Activated T-helper 17 cell treated with anti-CD3 and anti-CD28 coated beads, Interleukin-2, amount 50 U/mL, for 72 hours (primary cell): ENCODE measurements at places on chromosomes 4 and X.

- ATAC-seq: no peak
Observed at GRCh38 chr4:14917298-14917633, 85.0 kb upstream of the CPEB2 start.

GRCh38 chr4:89215736-89216135 is 91.9 kb downstream of the GPRIN3 start:
- ATAC-seq: no peak

DNA sequence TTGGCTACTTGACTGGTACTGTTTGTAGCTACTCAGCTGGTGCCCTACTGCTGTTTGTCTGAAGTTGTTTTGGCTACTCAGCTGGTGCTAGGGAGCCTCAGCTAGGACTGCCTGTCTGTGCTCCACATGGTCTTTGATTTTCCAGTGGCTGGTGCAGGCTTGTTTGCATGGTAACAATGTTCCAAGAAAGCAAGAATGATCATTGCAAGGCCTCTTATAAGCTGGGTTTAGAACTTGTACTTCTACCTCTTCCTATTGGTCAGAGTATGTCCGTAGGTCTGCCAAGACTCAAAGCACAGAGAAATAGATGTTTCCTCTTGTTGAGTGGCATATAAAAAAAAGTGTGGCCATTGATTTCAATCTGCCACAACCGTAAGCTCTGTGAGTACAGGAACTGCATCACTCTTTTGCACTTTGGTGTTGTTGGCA is 17.6 kb downstream of the NFKB1 start:
- ATAC-seq: peak; percentile 53

GRCh38 chr4:143411527-143412419 is 75.1 kb downstream of the GAB1 start:
- no peak for ATAC-seq

DNA sequence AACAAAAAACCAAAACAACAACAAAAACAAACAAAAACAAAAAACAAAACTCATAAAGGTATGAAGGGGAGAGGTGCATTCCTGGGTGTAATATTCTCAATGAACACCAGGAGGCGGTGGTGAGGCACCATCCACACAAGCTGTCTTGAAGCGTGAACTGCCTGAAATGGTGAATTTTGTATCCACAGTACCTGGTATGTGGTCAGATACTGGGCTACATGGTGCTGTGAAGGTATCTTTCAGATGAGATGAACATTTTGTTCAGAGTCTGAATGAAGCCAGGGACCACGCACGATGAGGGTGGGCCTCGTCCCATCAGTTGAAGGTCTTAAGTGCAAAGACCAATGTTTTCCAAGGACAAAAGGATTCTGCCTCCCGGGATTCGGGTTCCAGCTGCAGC is 58.5 kb downstream of the ASMT start:
- peak; percentile 48 for ATAC-seq

- ATAC-seq: no peak
Observed at GRCh38 chr4:169437299-169438047, 166.7 kb upstream of the SH3RF1 start.

- ATAC-seq: no peak
Observed at GRCh38 chr4:13537011-13537831, 7.1 kb downstream of the NKX3-2 start.

GRCh38 chr4:138510053-138510452 is 267.9 kb upstream of the SLC7A11 start:
- ATAC-seq: no peak

DNA sequence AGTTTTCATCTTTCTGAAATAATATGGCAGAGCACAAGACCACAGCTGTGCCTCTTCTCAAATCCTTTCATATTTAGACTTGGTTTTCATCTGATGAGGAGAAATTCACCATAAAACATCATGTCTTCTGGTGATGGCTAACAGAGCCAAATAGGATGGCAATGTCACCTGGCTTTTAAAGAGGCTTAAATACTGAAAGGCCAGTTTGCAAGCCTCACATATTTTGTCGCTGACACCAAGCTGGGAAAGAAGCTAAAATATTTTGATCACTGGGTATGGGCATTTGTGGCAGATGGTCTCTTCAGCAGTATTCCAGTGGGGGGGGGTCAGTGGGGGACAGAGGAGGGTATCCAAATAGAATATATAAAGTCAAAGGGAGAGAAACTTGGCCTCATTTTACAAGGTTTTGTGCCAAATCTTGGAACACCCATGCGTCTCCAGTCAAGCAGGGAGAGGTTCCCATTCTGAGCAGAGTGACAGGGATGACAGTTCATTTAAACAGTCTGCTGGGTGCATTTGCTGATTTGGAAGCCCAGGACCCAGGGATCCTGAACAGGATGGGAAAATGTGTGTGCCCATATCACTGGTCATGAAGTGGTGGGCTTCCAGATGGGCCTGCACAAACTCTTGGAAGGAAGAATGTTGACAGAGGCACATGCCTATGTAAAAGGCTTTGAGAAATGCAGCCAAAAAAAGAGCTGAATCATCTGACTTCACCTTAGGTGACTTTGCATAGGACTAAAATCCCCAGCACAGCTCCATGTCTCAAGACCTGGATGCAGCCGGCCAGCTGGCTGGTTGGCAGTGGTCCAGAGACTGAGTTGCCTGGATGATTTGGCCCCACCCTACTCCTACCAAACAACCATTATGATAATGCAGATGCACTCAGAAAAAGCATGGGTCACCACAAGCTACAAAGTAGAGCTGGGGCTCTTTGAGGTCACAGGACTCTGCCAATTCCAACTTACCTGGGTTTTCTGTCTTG is 484.4 kb upstream of the NR3C2 start:
- ATAC-seq: no peak

- ATAC-seq: no peak
Observed at GRCh38 chrX:12702509-12703091, 88.6 kb upstream of the PRPS2 start.

DNA sequence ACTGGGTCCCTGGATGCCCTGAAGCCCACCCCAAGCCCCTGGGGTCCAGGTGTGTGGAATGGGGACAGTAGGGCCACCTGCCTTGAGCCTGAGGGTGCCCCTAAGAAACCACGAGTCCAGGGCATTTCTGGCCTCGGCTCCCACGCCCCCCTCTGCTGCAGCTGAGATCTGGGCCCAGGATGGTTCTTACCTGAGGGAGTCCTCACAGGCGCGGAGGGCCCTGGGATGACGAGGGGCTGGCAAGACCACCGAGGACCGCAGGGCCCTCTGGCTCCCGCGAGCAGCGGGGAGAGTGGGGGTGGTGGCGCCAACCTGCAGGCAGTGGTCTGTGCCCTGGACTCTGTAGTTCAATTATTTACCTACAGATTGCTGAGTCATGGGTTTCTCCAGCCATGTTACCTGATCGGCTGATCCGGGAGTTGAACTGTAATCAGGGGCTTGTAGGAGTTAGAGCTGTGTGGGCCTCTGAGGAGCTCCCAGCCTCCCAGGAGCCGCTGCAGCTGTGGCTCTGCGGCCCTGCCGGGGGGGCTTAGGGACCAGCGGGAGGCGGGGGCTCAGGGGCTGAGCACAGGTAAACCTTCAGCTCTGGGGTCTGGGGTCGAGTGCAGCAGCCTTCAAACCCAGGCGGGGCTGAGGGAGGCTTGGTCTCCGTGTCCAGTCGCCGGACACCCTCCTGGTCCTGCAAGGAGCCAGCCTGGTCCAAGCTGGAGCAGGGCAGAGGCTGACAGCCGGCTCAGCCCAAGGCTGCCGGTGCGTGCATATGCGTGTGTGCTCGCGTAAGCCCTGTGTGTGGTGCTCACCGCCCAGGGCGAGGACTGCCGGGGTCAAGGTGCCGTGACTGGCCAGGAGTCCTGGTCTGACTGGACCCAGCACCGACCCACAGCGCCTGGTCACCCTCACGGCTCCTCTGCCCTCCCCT is at the start of gene SLC26A1:
Gene SLC26A1 (minus strand): TSS at position 294 of the 919 bp plus-strand sequence. CDS start 1,701 bp downstream, outside the sequence.
- ATAC-seq: no peak

GRCh38 chr4:105060628-105061027 is 86.0 kb upstream of the TET2 start:
- peak; percentile 71 for ATAC-seq
